ENCODE measurements at places on chromosomes 7 and 10.
A peak's percentile ranks its signal among the peaks of the same experiment; 100 is the strongest.

DNA sequence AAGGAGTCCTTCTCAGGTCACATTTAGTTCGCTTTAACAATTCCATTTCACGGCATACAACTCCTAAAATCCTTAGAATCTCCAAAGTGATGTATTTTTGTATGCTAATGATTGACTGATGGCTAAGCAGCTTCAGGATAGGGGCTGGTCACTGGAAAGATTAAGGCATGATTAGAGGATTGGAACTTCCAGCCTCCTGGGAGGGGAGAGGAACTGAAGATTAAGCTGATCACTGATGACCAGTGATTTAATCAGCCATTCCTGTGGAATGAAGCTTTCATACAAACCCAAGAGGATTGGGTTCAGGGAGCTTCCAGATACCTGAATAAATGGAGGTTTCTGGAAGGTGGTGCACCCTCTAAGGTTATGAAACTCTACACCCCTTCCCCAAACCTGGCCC lies 123.9 kb upstream of the CDK13 start:
- DNase-seq, result no peak

GRCh38 chr10:119413093-119413453 lies 129.4 kb downstream of the RGS10 start:
- no peak for DNase-seq

GRCh38 chr10:27258492-27258837 lies 17.9 kb upstream of the ACBD5 start:
- DNase-seq, result no peak

DNA sequence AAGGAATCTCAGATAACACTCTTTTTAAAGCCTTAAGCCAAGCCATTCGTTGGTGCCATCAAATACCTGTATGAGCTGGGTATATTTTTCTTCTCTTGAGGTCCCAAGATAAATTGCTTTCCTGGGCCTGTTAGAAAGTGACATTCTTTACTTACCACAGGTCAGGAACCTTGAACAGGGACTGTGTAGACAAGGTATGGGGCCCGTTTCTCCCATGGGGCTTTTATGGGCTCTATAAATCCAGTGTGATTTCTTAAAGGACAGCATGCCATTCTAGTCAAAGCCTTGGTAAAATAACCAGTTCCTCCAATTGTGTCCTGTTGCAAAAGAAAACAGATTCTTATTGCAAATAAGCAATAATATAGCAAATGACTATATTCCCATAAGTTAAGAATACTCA lies 24.8 kb upstream of the ARHGAP12 start:
- DNase-seq, result no peak

- no peak for DNase-seq
These were observed 166.3 kb downstream of the NEURL1 start for GRCh38 chr10:103659674-103660363.

DNA sequence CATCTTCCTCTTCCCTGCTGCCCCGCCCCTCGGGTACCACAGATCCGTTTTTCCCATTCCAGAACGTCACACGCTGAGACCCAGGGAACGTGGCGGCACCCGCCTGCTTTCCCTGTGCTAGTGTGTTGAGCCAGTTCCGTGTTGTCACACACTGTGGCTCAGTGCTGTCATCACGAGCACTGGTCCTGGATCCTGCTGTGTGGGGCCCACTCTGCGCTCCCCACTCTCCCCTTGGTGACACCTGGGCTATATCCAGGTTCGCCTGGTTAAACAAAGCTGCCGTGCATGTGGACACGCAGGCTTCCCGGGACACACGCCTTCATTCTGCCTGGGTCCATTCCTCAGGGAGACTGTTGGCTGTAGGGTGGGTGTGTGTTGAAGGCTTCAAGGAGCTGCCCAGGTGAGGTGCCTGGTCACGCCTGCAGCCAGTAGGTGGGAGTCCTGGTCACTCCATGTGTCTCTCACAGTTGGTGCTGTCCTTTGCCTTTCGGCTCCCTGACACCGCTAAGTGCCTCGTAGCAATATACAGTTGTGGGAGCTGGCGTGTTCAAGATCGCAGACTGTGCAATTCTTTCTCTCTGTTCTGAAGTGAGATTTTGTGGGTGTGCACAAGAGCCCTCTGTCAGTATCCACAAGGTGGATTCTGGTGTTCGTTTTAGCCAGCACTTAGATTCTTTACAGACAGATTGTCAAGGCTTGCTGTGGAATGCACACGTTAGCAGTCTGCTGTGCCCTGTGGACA lies 88.6 kb downstream of the INPP5A start:
- no peak for DNase-seq

GRCh38 chr10:128879441-128880140 lies 587.5 kb upstream of the MGMT start:
- DNase-seq, result no peak

DNA sequence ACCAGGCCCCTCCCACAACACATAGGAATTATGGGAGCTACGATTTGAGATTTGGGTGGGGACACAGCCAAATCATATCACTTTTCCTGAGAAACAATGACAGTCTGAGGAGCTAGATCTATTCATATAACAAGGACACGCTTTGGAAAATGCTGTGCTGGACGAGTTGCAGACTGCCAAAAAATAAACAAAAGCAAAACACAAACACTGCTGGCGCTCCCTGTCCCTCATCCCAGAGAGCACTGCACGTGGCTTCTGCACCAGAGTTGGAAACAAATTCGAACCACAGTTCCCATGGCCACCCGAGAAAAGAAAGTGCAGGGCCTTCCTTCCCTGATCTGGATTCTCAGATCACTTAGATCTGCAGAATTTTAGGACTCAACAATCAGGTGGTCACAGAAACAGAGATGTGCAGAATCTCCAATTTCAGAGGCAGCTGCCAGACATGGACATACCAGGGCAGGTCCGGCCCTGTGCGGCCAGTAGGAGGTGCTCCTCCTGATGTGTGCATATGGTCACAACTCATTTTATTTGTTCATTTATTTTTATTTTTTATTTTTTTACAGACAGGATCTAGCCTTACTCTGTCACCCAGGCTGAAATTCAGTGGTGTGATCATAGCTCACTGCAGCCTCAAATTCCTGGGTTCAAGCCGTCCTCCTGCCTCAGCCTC lies 35.2 kb upstream of the ECHDC3 start:
- no peak for DNase-seq

DNA sequence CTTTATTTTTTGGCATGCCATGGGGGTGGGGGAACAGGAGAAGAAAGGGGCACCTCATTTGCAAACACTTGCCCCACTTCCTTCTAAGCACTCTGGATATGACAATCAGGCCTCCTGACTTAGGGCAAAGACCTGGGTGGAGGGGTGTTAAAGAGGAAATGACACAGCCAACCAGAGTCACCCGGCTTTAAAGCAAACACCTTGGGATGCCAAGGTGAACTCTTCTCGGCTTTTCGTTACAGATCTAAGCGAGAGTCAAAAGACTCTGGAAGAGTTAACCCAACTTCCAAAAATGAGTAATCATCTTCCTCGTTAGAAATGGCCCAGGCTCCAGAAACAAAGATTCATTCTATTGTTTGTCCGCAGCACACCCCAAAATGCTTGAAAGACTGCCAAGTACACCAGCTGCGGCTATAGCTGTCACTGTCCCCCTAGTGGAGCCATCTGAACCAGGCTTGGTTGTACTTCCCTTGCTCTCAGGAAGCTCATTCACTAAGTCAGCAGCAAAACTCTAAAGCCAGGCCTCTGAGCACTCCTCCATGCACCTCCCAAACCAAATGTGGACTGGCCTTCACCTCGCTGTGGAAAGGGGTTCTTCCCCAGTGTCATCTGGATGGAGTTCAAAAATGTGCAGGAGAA lies 24.8 kb downstream of the FAM53B start:
- DNase-seq, result no peak

- no peak for DNase-seq
These were observed 4.8 kb downstream of the OR2A25 start for GRCh38 chr7:144074374-144074773.

GRCh38 chr10:18162021-18162627 lies 21.9 kb downstream of the CACNB2 start:
- DNase-seq, result no peak

DNA sequence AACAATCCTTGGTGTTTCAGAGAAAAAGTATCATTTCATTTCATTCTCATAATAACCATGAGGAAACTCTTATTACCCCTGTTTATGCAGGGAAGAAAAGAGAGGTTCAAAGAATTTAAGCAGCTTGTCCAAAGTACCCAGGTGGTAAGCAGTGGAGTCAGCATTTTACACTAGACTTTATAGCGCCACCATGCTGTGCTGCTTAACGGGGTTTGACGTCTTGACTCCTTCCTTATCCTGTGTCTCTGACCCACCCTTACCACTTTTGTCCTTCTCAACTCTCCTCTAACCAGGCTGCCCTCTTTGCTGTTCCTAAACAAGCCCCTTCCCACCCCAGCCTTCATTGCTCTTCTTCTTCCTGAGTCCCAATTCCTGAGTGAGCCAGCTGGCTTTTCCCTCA lies 117.0 kb upstream of the AHR start:
- DNase-seq, result no peak

- no peak for DNase-seq
These were observed 26.3 kb downstream of the ANKRD61 start for GRCh38 chr7:6057316-6058129.

- no peak for DNase-seq
These were observed 8.2 kb downstream of the PPRC1 start for GRCh38 chr10:102140913-102141540.

DNA sequence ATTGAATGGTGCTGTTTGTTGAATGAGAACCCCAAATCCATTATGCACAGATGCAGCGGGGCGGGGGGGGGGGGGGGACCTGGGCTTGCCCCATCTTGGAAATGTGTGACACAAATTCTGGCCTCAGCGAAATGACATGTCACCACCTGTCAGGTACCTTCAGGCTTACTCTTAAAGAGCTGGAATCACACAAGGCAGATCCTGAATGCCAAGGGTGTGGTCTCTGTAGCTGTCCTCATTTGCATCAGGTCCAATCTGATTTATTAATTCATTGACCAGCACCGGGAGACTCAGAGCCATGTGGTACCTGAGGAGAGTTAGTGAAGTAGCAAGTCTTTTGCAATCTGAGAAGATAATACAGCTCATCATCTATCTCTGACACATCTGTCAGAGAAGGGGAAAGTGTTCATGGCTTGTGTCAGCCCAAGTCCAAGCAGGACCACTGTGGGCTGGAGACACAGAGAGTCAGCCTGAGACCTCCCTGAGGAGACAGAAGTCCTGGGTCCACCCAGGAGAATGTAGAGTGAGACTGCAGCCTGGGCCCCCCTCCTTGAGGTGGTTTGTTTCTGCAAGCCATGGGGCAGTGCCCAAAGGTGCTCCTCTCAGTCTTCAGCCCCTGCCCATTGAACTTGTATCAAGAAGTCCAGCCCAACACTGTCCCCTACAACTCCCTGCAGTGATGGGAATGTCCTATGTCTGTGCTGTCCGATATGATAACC lies 46.7 kb downstream of the ADCYAP1R1 start:
- no peak for DNase-seq

DNA sequence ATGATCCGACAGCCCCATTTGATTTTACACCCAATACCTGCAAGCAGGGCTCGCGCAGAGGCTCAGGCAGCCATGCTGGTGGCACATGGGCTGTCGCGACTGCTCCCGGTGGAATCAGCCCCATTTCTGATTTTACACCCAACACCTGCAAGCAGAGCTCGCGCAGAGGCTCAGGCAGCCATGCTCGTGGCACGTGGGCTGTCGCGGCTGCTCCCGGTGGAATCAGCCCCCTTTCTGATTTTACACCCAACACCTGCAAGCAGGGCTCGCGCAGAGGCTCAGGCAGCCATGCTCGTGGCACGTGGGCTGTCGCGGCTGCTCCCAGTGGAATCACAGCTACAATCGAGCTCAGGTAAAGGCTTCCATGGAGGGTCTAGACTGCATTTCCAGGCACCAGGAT lies 244.1 kb downstream of the PTPRN2 start:
- no peak for DNase-seq

- DNase-seq, result peak; percentile 83
These were observed 10.5 kb downstream of the TMEM273 start for GRCh38 chr10:49177391-49178355.

GRCh38 chr7:88276605-88277153 lies 30.0 kb downstream of the STEAP4 start:
- DNase-seq, result no peak

DNA sequence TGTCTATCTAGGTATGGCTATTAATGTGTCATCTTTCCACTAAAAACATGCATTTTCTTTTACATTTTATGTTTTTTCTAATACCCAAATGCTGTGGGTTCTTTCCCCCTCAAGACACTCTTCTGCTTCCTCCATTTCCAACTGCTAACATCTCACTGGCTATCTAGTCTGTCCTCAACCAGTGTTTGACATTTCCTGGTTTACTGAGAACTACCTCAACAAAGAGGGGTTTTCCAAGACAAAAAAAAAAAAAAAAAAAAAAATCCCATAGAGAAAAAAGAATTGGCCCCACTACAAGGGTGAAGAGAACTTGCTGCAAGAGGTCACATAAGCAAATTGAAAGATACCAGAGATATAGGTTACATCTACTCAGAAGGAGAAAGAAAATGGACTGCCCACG lies 359.7 kb downstream of the CRPPA start:
- DNase-seq, result no peak

DNA sequence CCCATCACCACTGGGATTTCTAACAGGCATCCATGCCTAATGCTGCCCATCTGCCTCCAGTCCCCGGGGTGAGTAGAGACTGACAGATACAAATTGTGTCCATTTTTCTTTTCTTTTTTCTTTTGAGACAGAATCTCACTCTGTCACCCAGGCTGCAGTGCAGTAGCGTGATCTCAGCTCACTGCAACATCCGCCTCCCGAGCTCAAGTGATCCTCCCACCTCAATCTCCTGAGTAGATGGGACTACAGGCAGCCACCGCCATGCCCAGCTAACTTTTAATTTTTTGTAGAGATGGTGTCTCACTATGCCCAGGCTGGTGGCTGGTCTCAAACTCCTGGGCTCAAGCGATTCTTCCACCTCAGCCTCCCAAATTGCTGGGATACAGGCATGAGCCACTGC lies 7.6 kb upstream of the CPN1 start:
- no peak for DNase-seq

- DNase-seq, result no peak
These were observed 122.5 kb downstream of the LHFPL3 start for GRCh38 chr7:104450861-104451260.

- no peak for DNase-seq
These were observed 4.0 kb upstream of the MMP21 start for GRCh38 chr10:125779403-125780327.

- DNase-seq, result no peak
These were observed 11.8 kb downstream of the HTRA1 start for GRCh38 chr10:122473116-122473515.

DNA sequence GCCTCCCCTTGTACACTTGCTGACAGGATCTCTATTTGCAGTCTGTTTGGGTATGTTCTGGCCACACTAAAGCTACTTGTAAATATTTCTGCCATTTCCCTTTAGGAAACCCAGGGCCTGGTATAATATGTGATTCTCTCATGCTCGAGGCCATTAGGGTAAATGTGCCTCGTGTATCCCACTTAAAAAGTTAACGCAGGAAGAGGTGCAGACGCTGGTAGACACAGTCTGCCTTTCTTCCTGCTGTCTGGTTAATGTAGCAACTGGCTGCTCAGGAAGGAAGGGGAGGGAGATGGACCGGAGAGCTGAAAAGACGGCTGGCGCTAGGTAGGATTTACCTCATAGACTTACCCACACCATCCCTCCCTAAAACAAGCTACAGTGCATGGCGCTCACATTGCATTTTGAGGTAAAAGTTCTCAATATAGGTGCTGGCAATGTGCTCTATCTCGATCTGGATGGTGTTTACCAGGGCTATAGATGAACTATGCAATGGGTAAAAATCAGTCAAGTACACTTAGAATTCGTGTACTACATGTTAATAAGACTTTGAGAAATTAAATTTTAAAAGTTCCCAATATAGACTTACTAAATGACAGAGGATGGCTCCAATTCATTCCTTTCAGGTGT lies 125.9 kb downstream of the JAZF1 start:
- no peak for DNase-seq

- peak; percentile 56 for DNase-seq
These were observed 60.4 kb downstream of the TPST1 start for GRCh38 chr7:66265566-66265965.

Data from RKO (cell line).